ENCODE measurements at places on chromosomes 11 and 22.

DNA sequence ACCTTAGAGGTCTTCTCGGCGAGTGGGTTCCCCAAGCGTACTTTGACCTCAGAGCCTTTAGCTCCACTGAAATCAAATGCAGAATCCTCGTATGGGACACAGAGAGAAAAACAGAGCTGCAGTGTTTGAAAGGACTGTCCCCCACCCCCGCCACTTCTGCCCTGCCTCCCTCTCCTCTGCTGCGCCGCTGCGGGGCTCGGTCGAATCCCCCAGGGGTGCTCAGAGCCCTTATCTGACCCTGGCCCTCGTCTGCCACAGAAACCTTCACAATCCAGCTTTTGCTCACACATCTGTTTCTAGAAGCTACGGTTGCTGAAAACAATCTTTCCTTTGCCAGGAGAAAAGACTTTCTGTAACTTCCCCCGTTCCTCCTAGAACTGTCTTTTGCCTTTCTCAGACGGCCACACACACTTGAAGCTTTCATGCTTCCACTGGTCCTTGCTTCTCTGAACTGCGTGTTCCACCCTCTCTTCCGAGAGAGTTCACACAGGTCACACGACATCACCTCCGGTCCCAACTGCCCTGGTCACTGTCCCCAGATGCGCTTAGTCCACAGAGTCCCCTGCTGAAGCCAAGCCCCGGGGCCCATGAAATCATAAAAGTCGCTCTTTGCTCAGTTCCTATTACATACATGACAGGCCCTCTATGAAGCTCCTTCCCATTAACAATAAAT is 3.7 kb downstream of the SMIM35 start:
- no peak for DNase-seq

DNA sequence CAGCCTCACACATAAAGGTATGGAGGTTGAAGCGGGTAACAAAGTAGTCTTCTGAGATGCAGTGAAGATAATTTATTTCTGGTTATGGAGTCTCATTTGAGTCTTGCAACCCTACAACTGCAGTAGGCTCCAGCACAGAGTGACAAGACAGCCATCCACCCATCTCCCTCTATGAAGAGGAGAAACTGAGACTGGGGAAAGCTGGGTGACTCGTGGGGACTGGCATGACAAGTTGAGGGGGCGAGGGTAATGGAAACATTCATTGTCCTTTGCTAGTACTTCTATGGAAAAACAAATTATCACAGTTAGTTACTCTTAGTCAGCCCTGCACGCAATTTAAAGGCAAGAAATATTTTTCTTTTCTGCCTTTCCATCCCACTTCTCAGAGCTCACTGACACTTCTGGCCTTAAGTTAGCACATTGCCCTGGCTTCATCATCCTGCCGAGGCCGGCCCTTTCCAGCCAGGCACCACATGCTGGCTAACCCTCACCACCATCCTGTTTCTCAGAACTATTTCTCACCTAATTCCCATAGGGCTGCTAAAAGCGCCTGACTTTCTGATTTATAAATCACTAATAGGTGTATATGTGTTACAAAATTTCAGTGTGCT is 361.1 kb downstream of the ETS1 start:
- no peak for DNase-seq

GRCh38 chr11:102332611-102332994 is 14.4 kb upstream of the BIRC2 start:
- DNase-seq, result no peak

DNA sequence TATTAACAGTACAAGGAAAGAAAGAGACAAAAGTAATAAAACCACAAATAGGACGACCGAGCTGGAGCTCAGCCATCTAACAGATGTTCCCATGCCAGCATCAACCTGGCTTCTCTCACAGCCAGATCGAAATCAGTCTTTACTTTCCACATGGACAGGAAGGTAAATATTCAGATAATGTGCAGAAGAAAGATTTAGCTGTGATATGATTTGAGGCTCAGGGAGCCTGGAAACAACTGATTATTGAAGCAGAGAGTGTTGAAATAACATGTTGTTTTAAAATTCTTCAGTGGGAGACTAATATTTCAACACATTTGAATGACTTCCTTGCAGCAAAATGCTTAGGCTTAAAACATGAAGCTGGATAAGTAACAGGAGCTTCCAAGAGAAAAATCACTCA is 546.8 kb downstream of the ETS1 start:
- no peak for DNase-seq

GRCh38 chr11:10538924-10539323 is 2.1 kb downstream of the RNF141 start:
- DNase-seq, result no peak

GRCh38 chr11:31303644-31304180 is 65.8 kb downstream of the DCDC1 start:
- no peak for DNase-seq

- DNase-seq, result no peak
Observed at GRCh38 chr11:70796648-70797227, 398.4 kb downstream of the CTTN start.

GRCh38 chr11:67247946-67248550 is 18.2 kb upstream of the GRK2 start:
- no peak for DNase-seq

DNA sequence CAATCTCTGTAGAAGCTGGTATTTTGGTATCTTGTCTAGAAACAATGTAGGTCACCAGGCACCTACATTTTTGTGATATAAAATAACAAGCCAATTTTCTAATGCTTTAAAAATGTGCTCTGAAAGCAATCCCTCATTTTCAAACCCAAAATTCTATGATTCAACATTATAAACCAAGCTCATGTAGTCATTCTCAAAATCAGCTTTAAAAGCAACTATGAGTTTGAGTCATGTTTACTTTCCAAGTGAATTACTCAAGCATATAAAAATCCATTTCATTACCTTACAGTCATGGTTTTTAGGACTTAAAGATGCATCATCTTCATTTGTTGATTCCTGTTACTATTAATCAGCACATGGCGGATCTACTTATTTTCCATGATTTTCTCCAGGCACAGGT is 216.4 kb downstream of the GRM5 start:
- DNase-seq, result no peak

GRCh38 chr11:17739945-17740338 is 5.4 kb downstream of the KCNC1 start:
- no peak for DNase-seq

- no peak for DNase-seq
Observed at GRCh38 chr11:112123129-112123528, 36.5 kb downstream of the SDHD start.

- no peak for DNase-seq
Observed at GRCh38 chr11:73652856-73653559, 6.6 kb downstream of the PLEKHB1 start.

DNA sequence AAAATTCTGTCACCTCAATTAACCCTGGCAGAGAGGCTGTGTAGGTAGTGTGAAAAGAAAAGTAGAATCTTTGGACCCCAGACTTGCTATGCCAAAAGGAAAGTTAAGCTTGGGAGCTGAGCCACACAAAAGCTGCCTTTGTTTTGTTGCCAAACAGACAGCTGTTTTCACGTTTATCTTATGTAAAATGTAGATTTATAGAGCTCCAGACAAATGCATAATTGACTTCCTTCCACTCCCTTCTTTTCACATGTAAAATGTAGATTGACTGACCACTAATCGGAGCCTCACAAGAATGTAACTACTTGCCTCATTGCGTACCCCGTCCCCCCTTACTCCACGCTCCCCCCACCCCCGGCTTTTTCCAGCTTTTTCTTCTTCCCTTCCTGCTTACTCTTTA is 2302.2 kb upstream of the RAG2 start:
- DNase-seq, result no peak

DNA sequence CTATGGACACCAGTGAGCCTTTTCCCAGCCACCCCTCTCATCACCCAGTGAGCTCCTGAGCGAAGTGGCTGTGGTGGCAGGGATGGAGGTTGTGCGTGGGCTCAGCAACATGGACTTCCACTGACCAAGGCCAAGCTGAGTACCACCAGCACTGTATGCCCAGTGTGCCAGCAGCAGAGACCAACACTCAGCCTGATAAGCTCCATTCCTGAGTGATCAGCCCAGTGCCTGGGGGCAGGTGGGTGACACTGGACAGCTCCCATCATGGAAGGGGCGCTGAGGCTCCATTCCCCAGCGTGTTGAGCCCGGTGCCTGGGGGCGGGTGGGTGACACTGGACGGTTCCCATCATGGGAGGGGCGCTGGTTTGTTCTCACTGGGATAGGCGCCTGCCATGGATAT is 17.6 kb upstream of the CD81 start:
- no peak for DNase-seq

GRCh38 chr11:10451426-10452116 is 3.5 kb upstream of the AMPD3 start:
- DNase-seq, result no peak

GRCh38 chr11:27933992-27934829 is 173.7 kb downstream of the KIF18A start:
- DNase-seq, result no peak

- no peak for DNase-seq
Observed at GRCh38 chr11:34064291-34064690, 12.8 kb downstream of the CAPRIN1 start.

GRCh38 chr22:28395920-28396753 is 283.5 kb downstream of the TTC28 start:
- DNase-seq, result no peak

- DNase-seq, result no peak
Observed at GRCh38 chr22:48353116-48353947, 1474.3 kb downstream of the BRD1 start.

DNA sequence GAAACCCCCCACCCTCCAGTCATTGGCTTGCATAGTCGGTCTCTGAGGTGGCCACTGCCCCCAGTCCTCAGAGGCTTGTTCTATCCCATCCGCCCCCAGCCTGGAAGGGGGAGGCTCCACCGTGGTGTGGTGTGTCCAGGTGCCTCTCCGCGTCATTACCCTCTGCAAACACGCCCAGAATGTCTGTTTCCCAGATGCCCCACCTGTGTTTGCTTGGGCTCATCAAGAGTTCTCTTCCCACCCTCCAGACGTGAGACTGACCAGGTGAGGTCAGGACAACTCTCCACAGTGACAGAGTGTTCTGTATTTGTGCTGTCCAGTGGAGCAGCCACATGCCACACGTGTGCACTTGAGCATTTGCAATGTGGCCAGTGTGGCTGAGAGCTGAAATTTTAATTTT is 24.9 kb downstream of the LRRC10B start:
- DNase-seq, result no peak

GRCh38 chr11:79864882-79865281 is 424.1 kb upstream of the TENM4 start:
- no peak for DNase-seq

GRCh38 chr22:47367993-47368945 is 605.8 kb downstream of the TBC1D22A start:
- DNase-seq, result no peak

GRCh38 chr11:94830722-94831510 is 62.8 kb downstream of the AMOTL1 start:
- DNase-seq, result no peak

DNA sequence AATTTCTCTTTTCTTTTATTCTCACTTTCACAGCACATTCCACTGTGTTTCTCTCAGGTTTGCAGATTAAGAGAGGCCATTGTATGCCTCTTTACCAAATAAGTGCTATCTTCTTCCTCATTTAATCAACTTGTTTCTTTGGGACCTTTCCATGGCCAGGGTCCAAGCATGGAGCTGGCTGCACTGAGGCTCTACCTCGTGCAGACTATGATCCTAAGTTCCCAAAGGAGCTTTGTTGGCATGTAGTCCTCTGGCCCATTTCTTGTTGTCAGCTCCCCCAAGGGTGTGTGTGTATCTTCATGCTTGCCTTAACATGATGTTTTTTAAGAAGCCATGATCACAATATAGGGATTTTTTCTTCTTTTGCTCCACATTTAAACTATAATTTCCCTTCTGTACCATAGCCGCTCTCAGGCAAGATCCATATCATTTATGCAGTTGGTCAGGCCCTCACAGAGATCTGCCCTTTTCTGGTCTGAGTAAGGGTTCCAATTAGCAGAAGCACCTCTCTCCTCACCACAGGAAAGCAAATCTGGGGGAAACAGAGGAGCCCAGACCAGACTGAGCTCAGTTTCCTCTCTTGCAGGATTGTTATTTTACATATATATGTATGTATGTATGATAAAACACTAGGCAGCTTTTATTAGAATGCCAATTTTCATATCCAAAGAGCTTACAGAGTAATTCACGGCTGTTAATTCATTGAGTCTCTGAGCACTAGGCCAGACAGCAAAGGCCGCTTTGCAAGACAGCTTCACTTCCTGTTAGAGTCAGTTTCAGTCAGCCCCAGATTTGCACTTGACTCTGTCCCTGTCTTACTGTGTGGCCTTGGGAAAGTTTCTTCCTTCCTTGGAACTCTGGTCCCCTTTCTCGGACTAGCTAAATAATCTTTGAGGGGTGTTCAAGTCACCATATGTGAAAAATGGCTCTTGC is 34.3 kb downstream of the CYB5R2 start:
- no peak for DNase-seq

DNA sequence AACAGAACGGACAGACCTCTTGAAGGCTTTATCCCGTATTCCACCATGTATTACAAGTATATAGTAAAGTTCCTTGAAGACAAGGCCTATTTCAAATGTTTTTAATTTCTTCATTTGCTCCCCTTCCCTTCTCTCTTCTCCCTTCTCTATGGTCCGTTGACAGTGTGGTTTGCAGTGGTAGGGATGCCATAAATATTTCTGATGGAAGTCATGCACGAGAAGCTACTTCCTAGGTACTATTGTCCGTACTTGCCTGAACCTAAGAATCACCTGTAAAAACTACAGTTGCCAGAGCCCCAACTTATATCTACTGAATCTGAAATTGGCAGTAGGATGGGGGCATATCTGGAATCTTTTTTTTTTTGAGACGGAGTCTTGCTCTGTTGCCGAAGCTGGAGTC is 2.8 kb downstream of the PISD start:
- no peak for DNase-seq

DNA sequence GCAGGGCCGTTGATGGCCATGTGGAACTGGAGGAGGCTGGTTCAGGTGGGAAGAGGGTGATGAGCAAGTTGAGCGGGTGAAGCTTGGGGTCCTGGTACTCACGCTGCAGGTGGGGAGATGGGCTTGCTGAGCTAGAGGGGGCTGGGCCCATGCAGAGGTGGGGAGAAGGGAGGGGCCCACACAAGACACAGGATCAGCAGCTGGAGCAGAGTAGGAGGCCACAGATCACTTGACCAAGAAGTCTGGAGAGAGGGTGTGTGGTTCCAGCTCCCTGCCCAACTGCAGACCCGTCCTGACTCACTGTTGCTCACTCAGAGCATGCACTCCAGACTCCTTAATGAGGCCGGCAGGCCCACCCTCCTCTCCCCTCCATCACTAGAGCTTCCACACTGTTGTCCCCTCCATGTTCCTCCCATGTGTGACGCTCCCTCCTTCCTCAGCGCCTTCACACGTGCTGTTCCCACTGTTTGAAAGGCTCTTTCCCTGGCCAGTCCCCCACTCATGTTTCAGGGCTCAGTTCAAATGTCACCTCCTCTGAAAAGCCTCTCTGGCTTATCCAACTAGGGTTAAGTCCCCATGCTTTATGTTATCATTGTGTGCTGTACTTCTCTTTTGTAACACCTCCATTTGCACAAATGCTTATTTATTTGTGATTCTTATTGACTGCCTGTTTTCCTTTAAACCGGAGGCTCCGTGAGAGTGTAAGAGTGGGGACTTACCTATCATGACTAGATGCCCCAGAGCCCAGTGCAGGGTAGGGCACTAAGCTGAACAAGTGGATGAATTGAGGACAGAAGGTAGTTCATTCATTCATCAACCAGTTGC is 2.3 kb downstream of the CCDC86 start:
- no peak for DNase-seq

GRCh38 chr11:133793271-133794035 is 51.9 kb downstream of the SPATA19 start:
- no peak for DNase-seq

GRCh38 chr22:50243685-50244419 is 971 bp downstream of the TUBGCP6 start:
- DNase-seq, result no peak

GRCh38 chr22:38413085-38414008 is 41.7 kb downstream of the KCNJ4 start:
- DNase-seq, result peak; percentile 34

- DNase-seq, result no peak
Observed at GRCh38 chr11:120442031-120442430, 69.5 kb upstream of the GRIK4 start.

All from ecto neural progenitor cell (in vitro differentiated cells).